ENCODE measurements at places on chromosomes 11 and 22. TPM values are rescaled to one million over a fixed set of nuclear protein-coding genes. Genes with fewer than 3 reads are reported as not detected.

DNA sequence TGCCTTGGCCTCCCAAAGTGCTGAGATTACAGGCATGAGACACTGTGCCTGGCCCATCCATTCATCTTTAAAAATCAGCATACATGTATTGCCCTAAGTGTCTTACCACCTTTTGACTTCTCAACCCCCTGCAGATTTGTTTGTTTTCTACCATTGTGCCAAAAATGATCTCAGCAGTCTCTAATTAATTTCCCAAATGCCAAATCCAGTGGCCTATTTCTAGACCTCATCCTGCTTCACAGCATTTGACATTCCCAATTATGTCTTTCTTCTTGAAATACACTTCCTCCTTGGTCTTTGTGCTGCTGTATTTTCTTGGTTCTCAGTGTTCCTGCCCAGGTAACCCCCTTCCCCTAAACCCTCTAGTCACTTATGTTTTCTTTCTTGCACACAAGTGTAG lies 46.0 kb upstream of the GRAMD1B start:
- DNase-seq = no peak

DNA sequence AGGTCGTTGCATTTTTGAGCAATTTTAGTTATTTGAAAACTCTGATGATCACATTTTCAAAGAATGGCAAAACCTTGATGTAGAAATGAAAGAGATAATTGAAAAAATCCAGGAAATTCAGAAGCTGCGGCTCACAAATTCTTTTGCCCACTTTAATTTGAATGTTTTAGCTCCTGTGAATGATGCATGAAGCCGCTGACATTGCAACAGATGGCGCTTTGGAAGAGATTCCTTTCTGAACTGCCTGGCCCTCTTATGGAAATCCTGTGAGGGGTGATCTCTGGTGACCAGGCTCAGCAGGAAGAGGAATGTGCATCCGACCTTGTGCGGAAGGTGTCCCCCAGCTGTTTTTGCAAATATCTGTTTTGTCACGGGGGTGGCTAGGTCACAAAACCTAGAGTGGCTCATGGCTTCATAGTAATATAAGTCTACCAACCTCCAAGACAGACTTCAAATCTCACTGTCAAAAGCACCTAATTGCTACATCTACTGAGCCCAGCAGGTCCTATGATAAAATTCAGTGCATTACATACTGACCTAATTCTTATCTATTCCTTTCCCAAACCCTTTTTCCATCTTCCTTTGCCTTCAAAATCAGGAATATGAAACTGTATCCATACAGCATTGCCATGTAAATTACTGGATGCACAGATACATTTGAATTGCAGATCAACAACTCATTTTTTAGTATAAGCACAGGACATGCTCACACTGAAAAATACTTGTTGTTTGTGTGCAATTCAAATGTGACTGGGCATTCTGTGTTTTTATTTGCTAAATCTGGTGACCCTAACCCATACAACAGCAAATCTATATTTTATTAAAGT lies 412.7 kb downstream of the ETS1 start:
- peak; percentile 67 for DNase-seq

GRCh38 chr11:45848654-45849081 lies 1.4 kb downstream of the CRY2 start:
- no peak for DNase-seq

DNA sequence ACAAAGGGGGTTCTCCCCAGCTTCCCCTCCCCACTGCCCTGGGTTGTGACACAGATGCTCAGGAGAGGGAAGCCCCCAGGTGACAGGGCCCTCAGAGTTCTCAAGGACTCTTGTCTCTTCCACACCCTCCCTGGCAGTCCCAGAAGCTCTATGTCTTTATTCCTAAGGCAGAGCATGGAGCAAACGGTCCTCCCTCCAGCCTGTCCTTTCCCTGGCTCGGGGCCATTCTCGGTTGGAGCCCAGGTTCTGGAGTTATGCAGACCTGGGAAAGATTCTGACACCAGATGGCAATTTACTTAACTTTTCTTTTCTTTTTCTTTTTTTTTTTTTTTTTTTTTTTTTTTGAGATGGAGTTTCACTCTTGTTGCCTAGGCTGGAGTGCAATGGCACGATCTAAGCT lies 186.6 kb downstream of the CEP164 start:
- no peak for DNase-seq

H19 gene
- polyA plus RNA-seq = 0.41 TPM

RBFOX2 gene
- 151 TPM for polyA plus RNA-seq
